ENCODE measurements at places on chromosomes 7 and 10. TPM values are rescaled to one million over a fixed set of nuclear protein-coding genes. Genes with fewer than 3 reads are reported as not detected.
A peak's percentile ranks its signal among the peaks of the same experiment; 100 is the strongest.

The DRGX gene
- total RNA-seq: not detected

DNA sequence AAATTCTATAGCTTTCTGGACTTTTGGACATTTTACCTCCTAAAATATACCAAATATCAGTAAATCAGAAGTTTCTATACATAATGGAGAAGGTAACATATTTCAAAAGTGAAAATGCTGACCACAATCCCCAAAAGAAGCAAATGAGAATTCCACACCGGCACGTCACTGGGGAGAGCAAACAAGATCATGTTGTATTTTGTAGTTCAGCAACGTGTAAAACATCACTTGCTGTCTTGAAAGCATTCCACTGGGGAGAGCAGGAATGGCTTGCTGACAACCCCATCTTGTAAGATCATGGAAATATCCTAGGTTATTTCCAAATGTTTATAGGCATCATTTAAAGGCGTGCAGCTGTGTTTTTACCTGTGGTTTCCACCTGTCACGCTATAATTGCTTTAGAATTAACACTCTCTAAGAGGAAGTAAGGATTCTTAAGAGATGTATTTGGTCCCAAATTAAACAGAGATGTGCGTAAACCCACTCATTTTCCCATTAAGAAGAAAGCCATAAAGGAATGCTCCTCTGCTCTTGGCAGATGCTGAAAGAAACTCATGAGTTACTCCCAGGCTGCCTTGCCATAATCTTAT, 397.1 kb upstream of the POT1 start:
- no peak for DNase-seq

The CRCP gene
- total RNA-seq: 38.0 TPM

GRCh38 chr10:132142396-132143161, 44.2 kb upstream of the DPYSL4 start:
- DNase-seq: peak; percentile 55

The TMEM213 gene
- total RNA-seq: not detected

DNA sequence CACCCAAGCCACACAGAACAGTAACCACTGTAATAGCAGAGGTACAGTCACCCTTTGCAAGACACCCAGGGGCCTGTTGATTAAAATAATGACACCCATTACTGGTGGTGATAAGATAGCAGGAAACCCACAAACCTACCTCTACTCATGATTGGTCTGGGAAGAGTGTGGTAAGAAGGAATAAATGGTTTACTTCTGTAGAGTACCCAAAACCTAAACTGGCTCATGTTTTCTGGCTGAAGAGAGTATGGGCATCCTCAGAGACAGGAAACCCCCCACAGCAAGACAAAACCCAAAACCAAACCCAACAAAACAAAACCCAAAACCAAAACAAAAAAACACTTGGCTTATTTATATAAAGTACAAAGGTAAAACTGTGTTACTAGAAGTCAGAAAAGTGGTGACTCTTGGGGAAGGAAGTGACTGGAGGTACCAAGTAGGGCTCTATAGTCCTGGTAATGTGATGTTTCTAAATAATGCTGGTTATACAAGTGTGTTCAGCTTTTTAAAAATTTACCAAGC, 15.5 kb upstream of the DNAJB12 start:
- DNase-seq: no peak

DNA sequence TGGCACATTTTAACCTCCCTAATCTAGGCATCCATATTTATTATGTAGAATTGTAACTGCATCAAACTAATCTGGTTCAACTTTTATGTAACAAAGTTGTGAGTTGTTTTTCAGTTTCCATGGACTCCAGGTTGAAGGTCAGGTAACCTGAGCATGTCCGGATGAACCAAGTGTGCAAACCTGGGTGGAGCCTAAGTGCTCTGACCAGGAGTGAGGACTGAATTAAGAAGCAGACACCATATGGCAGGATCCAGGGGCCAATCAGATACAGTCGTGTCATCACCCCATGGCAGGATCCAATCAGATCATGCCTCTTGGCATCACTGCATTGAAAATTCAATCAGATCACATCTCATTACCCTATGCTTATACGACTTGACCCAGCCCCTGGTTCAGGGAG, 41.2 kb upstream of the PHYHIPL start:
- peak; percentile 24 for DNase-seq

Measured in HT-29 (cell line).